ENCODE measurements at places on chromosomes 13 and 19.

DNA sequence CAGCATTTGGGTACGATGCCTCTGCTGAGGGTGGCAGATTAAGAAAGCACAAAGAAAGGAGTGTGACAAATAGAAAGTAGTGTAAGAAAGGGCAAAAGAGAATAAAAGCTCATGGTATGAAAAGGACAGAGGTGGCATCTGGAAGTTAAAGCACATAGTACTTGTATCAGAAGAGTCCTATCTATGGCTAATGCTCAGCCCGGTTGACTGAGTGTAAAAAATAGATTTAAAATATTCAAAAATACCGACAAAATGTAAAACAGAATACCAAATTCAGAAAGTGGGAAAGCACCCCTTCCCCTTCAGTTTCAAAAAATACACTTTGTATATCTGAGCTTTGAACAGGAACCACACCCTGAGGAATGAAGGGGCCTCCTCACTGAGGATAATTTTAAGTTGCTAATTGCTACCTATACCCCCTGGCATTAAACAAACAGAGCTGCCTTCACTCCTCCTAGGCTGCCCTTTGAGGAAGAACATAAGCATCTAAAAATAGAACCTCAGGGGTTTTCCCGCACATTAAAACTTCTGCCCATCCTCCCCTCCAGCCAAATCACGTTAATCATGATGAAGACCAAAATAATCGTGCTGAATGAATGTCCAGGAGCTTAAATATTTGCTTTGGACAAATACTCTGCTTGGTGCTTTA lies 43.3 kb downstream of the DLEU7 start:
- peak; percentile 9 for DNase-seq

DNA sequence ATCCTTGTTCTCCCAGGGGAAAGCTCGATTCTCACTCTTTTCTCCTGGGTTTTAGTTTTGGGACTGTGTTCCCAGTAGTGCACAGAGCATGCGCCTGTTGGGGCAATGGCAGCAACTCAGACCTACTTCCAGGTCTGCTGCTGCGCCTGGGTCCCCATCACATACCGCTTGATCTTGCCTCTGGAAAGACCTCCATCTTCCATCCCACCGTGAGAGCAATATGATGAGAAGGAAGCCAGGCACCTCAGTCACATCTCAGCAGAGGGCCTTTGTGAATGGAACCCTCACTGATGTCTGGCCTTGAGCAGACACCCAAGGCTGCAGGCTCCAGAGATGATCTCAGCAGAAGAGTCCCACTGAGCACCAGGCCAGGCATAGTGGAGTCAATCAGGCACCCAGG lies 176.8 kb upstream of the ZNF507 start:
- no peak for DNase-seq

- DNase-seq = no peak
Observed at GRCh38 chr19:54206030-54206830, 5.6 kb downstream of the RPS9 start.

GRCh38 chr13:30371649-30372265 lies 50.5 kb upstream of the UBE2L5 start:
- DNase-seq = peak; percentile 78

- DNase-seq = no peak
Observed at GRCh38 chr13:51808811-51809210, 4.8 kb upstream of the DHRS12 start.

DNA sequence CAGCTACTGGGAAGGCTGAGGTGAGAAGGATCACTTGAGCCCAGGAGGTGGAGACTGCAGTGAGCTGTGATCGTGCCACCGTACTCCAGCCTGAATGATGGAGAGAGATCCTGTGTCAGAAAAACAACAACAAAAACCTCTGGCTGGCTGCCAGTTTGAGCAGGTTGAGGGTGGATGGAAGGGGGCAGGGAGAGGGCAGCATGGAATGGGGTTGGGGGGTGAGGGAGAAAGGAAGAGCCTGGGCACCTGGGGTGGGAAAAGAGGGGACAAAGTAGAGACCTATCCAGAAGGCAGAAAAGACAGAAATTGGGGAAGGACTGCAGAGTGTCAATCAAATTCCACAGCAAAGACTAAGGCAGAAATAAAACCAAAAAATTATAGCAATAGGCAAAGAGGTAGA lies 4.7 kb downstream of the SLC1A5 start:
- no peak for DNase-seq

DNA sequence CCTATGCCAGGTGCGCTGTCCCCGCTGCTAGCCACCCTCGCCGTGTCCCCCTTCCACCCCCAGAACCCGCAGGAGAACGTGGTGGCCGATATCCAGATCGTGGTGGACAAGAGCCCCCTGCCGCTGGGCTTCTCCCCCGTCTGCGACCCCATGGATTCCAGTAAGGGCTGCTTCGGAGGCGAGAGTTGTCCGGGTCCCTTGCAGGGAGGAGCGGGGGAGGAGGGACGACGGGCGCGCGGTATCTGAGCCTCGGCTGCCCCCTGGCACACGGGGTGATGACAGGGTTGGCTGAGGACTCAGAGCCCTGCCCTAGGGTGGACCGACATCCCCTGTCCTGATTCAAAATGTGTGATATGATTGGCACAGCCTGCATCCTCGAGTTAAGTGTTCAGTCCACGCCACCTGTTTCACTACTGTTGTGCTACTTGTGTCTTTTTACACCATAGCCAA lies 653 bp downstream of the MVB12A start:
- peak; percentile 37 for DNase-seq

GRCh38 chr19:43936188-43936587 lies 1.1 kb upstream of the ZNF45 start:
- DNase-seq = no peak

DNA sequence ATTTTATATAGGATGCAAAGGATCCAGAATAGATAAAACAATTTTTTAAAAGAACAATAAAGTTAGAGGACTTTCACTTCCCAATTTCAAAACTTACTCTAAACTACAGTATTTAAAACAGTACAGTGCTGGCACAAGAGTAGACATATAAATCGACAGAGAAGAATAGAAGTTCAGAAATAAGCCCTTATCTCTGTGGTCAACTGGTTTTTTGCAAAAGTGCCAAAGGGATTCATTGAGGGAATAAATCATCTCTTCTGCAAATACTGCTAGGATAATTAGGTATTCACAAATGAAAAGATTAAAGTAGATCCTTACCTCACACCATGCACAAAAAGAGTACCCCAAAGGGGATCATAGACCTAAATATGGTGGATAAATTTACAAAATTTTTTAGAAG lies 431.0 kb upstream of the HTR2A start:
- no peak for DNase-seq

DNA sequence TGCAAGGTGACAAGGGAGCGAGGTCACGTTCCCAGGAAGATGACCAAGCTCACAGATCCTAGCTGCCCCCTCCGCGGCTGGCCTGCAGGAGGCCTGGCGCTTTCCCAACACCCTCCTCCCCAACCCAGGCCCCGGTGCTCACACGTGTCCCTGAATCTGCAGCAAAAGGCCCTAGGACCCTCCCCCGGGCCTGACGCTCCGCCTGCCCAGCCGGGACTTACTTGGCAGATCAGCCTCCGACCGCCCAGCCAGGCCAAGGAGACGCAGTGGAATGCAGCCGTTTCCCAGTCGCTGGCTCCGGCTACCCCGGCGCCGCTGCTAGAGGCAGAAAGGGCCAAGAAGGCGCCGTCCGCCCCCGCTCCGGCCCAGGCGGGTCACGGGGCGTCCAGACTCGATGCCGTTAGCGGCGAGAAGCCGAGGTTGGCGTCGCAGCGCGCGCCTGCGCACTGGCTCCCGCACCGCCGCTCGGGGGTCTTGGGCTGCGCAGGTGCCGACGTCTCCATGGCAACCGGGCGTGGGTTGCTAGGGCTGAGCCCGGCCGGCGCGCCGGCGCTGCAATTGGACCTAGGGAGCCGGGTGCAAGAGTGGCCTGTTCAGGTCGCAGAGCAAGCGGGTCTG lies at the start of gene PNMA8A:
PNMA8A (minus strand) TSS at position 448 of the 618 bp plus-strand sequence. CDS start 528 bp downstream, outside the sequence.
- DNase-seq = no peak

DNA sequence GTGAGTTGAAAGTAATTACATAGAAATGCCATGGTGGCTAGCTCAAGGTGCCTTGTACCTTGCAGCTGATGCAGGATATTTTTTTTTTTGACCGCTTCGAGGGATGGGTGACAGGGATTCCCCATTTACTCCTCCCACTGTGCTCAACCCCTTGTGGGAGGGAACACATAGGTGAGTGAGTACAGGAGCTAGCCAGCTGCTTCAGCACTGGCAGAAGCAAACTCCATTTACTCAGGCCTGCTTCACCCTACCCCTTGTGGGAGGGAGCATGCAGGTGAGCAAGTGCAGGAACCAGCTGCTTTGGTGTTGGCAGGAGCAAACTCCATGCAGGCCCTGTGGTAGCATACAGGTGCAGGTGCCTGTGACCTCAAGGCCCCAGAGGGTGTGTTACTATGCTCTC lies 330.1 kb downstream of the TDRD3 start:
- no peak for DNase-seq

- peak; percentile 17 for DNase-seq
Observed at GRCh38 chr13:45120967-45121831, 889 bp downstream of the GTF2F2 start.

DNA sequence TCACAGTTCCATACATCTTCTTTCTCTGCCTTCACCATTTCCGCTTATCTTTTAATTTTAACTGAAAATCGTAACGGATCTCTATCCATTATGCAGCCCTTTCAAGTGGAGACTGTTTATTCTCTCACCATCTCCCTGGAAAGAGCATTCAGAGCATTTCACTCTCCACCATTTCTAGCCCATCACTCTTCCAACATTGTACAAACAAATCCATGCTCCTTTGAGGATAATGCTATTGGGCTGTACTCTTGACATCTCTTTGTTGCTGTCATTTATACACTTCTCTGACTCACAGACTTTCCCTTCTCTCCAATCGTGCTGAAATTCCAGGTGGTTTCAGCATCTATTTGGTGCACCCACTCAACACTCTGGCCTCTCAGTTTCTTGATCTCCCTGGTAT lies 71.4 kb downstream of the NAA16 start:
- DNase-seq = no peak

GRCh38 chr13:43273362-43273761 lies 250.0 kb downstream of the DNAJC15 start:
- no peak for DNase-seq

DNA sequence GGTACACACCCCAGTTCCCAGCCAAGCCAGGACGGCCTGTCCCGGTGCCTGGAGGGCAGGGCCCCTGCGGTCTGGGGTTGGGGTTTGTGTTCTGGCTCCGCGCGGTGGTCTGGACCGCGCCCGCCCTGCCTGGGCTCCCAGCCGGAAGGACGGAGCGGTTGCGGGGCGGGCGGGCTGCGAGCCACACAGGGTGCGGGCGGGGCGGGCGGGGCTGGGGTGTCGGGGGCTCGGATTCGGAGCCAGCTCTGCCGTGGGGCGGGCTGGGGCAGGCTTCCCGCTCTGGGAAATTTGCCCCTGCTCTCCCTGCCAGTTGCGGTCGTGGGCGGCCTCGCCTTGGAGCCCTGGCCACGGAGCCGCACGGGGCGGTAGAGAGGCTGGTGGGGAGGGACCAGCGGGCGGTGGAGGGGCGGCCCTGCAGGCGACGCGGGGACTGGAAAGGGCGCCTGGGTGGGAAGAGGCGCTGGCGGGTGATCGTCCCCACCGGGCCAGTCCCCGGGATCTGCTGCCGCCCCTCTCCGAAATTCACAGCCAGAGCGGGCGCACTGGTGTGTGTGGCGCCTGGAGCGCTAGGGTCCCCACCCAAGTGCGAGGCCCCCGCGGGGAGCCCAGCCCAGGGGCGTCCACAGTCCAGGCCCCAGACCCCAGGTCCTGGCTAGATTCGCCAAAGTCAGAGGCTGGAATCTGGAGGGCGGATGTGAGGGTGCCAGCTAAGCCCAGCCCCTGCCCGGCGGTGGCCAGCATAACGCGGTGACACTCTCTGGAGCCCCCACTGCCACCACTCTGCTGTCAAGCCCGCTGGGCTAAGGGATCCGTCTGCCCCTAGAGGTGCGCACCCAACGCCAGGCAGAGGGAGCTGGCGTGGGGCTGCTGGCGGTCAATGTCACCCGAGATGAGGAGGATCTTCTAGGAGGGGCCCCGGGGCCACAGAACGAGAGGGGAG lies 11.0 kb upstream of the ZNF492 start:
- DNase-seq = no peak

GRCh38 chr19:18514800-18515682 lies 6.8 kb downstream of the ELL start:
- DNase-seq = peak; percentile 78

DNA sequence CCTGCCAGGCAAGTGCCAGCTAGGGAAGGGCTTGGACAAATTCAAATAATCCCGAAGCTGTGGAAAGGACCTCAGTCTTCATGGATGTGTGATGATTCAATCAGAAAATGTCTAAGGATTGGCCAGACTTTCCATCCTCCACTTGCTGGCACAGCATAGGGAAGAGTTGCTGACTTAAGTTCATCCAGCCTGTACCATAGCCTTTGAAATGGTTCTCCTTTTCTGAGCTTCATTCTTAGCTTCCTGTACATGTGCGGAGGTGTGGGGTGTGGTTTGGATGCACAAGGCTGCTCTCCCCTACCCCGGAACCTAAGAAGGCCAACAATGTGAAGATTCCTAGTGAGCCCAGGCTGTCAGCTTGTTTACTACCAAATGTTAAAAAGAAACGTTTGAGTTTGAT lies 959 bp upstream of the IGFL3 start:
- DNase-seq = no peak

- DNase-seq = no peak
Observed at GRCh38 chr19:51994048-51994644, 7.5 kb upstream of the ZNF350 start.

GRCh38 chr19:16113727-16114126 lies 2.0 kb downstream of the RAB8A start:
- no peak for DNase-seq

DNA sequence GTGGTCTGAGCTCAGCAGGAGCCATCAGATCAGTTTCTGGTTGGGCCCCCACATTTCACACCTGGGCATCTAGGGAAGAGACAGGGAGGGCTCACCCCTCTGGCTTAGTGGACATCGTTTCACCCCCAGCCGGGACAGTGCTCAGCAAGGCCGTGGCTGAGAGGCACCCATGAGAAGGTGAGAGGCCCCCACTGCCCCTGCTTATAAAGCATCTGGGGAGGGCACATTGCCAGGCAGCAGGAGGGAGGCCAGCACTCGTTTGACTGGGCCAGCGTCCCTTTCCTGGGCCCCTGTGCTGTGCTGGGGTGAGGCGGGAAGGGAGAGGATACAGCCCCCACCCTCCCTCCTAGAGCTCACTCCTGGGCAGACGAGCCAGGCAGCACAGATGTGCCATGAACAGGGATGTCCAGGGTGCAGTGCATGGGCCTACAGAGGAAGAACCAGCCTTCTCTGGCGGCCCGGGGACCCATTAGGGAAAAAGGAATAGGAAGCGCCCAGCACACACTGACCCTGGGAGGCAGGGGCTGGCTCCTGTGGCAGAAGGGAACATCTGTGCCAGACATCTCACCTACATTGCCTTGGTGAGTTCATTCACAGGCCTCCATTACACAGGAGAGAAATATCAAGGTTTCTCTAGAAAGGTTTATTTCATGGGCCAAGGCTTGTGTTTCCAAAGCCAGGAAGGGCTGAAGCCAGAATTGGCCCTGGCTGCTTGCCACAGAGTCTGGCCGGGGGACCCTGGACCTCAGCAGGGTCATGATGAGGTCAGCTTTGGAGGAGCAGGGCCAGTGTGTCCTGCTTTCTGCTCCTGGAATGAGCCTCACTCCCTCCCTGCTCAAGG lies 7.7 kb downstream of the AP1M1 start:
- DNase-seq = no peak

DNA sequence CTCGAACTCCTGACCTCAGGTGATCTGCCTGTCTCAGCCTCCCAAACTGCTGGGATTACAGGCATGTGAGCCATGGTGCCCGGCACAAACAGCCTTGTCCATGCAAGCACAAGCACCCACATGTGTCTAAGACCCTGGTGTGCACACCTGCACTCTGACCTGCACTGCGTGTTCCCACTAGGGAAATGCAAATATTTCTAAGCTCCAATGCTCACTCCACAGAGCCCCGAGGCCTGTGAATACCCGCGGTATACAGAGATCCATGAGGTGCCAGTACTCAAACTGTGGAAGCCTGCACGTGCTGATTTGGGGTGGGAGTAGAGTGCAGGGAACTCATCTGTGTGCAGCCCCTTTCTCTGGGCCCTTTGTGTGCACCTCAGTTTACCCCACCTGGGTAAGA lies 14.7 kb downstream of the GADD45B start:
- no peak for DNase-seq
